Amniotic stem cell (primary cell): ENCODE measurements at places on chromosomes 3 and 15.

DNA sequence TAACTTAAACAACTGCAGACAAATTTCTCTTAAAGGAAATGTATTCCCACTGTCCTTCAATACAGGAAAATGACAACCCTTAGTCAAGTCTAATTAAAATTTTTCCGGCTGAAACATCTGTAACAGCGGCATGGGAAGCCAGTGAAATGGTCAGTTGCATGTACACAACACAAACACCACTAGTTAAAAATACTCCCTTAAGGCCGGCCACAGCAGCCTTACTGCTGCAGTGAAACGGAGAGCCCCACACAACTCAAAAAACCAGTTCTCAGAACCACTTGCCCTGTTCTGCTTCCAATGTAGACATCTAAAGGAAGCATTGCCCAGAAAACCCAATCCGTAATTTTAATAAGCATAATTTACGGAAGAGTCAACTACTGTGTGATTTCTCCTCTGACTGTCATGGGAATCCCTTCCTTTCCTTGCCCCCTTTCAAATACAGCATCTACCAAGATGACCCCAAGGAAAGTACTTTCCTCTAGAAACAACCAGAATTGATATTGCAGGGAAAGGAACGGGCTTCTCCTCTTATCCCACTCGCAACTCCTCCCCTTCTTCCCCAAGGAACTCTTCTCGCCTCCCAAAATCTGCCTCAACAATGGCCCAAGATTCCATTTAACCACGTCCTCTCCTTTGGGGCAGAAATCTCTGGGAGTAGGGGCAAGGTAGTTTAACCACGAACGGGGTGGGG, 1.6 kb downstream of the FBN1 start:
- no peak for DNase-seq

- no peak for DNase-seq
Observed at GRCh38 chr3:12832350-12833221, 8.8 kb downstream of the RPL32 start.

DNA sequence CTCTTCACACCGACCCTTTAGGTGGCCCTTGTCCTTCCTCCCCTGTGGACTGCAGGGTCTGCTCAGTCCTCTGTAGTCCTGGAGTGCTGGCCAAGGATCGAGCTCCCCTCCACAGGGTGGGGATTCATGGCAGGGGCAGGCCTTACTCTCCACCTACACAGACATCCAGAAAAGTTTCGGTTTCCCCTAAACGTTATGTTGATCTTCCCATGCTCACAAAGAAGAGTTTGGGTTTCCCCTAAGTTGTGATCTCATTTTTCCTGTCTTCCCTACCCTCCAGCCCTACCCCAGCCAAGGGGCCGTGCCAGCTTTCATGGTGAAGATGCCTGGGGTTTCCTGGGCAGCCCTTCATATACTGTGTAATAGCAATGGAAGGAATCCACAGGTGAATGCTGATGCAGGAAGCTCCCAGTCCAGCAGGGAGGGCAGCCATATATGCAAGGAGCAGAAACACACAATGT, 10.3 kb downstream of the STOML1 start:
- DNase-seq = no peak

DNA sequence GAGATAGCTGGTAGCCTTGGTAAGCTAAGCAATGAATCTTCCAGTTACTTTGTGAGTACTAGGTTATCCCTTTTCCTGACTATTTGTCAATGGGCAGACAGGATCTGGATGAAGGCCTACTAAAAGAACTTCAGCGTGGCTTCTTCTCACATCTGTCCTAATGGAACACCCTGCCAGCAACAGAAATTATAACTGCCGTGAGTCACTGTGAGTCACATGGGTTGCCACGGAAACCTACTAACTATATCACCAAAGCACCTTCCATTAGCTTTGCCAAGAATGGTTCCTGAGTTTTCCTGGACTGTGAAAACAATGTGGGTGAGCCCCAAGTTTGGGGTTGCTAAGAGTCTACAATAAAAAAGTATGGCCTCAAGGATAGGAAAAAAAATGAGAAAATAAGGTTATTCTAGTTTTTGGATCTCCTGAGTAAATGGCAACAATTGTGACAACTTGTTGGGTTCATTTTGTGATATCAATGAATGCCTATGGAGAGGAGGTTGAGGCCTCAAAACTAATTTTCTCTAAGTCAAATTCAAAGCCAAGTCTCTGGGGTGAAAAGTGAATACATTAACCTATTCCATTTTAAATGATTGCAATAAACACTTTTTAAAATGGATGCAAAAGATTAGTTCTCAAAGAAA, 195.1 kb upstream of the ICE2 start:
- DNase-seq = peak; percentile 77

GRCh38 chr15:88108477-88108876, 148.1 kb downstream of the NTRK3 start:
- no peak for DNase-seq

DNA sequence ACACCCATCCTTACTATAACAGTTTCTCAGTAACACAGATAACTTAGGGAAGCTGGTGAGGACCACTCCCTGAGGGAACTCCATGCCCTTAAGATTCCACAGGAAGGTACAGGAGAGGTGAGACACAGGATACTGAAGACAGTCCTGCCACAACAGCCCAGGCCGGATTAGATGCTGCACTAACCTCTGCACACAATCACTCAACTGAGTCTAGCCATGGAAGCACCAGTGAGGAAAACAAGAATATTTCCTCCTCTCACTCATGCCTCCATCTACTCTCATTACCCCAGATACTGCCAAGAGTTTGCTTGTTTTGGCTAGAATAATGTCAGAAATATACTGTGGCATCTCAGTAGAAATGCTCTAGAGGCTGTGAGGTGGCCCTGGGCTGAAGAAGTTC, 3.7 kb downstream of the ANO10 start:
- no peak for DNase-seq

- peak; percentile 3 for DNase-seq
Observed at GRCh38 chr3:107574650-107575049, 51.9 kb downstream of the BBX start.

GRCh38 chr3:167811031-167811430, 75.5 kb downstream of the SERPINI1 start:
- DNase-seq = no peak

DNA sequence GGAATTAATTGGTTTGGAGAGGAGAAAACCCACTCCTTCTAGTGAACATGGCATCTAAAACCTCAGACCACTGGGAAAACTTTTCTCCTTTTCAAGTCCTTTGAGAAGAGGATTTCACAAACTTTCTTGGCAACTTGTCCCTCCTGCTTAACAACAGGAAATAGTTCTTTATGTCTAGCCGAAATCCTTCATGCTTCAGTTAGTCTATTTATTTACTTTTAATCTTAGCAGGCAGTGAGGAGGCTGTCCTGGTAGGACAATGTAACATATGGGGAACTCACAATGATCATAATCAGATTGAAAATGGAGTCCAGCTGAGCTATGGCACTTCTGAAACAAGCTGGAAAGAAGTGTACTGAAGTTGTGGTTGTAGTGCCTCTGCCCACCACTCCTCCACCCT, 50.6 kb downstream of the KY start:
- no peak for DNase-seq

DNA sequence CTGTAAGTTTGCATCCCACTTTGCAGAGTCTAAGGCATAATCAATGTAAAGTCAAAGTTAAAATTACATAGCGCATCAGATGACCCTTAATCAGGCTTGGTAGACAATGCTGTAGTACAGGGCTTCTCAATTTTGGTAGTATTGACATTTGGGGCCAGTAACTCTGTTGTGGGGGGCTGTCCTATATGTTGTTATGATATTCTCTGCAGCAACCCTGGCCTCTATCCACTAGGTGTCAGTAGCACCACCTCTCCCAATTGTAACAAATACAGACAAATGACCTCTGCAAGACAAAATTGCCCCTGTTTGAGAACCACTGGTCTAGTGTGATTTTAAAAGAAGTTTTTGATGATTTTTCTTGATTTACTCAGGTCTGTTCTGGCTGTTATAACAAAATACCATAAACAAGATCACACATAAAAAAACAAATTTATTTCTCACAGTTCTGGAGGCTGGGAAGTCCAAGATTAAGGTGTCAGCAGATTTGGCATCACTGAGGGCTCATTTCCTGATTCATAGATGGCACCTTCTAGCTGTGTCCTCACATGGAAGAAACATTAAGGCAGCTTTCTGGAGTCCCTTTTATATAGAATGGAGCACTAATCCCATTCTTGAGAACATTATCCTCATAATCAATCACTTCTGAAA, 37.6 kb upstream of the SLC9A9 start:
- peak; percentile 8 for DNase-seq

- no peak for DNase-seq
Observed at GRCh38 chr3:158152186-158152585, 42.3 kb downstream of the RSRC1 start.

GRCh38 chr3:56819016-56819809, 17.5 kb upstream of the ARHGEF3 start:
- DNase-seq = no peak

DNA sequence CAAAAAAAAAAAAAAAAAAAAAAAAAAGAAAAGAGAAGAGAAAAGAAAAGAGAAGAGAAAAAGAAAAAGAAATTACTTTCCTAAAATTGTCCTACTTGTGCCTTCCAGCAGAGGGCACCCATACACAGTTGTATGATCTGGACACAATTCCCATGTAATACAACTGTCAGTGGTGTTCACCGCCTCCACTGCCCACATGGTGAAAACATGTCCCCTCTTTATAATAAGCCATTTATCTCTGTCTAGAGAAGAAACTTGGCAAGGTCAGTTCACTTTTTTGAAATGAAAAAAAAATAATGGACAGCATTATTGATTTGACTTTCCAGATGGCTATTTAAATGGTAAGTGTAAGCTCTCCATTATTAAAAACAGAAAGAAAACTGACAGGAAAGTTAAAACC, 459.4 kb downstream of the GBE1 start:
- no peak for DNase-seq

DNA sequence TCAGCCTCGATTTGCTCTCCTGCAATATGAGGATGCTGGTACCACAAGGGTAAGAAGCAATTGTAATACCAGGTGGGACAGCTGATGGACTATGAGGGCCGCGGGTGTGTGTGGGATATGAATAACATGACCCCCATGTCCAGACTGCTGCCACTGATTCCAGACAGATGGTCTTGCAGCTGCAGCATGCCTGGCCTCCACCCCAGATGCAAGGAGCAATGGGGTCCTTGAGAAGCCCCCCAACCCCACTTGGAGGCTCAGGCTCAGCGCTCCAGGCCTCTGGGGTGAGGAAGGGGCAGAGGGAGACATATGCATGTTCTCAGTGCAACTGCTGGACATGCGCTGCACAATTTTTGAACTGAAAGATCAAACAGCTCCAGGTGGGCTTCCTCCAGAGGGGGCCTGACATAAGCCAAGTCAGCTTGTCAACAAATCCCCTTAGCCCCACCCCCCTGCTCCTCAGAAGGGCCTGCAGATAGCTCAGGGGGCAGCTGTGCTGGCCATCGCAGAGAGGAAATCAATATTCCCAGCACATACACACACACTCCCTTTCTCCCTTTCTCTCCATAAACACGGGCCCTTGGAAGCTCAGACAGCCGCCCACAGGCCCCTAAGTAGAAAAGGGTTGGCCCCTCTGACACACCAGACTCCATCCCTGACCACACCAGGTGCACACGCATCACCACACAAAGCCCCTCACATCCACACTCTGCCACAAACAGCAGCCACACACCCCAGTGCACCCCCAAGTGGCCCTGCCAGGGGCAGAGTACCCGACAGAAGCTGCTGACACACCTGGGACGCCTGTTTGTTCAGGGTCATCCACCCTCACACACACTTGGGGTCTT, 107.0 kb downstream of the IQSEC1 start:
- no peak for DNase-seq

GRCh38 chr3:15633159-15633558, 31.6 kb downstream of the BTD start:
- DNase-seq = no peak

DNA sequence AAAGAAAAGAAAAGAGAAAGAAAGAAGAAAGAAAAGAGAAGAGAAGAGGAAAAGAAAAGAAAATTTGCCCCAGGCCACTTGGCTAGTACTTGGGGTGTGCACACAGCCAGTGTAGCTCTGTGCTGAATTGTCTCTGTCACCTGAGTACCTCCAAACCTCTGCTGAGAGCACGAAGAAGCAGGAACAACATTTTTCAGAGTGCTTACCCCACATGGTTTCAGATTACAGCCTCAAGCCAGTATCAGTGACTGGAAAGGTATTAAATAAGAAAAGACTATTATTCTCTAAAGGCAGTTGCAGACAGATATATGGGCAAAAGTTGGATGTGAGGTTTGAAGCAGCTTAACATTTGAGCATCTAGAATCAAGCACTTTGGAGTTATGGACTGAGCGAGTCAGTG, 113.3 kb upstream of the PHLDB2 start:
- no peak for DNase-seq

GRCh38 chr3:111197485-111197884, 125.9 kb downstream of the NECTIN3 start:
- no peak for DNase-seq

GRCh38 chr15:45573961-45574629, 13.1 kb upstream of the BLOC1S6 start:
- no peak for DNase-seq

DNA sequence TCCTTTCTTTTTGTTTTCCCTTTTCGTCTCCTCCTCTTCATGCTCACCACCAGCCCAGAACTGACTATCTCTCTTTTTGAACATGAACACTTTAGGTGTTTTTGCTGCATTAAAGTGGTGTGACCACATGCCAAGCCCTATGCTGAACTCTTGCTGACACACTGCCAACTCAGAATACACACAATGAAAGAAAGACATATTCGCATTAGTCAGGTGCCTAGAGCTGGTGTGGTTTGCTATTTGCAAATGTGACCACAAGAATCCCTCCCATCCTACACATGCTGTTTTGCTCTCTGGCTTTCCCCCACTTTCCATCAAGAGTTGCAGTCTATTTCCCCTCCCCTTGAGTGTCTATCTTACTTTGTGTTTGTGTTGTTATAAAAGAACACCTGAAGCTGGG, 967.8 kb upstream of the CFAP20DC start:
- DNase-seq = no peak

- peak; percentile 61 for DNase-seq
Observed at GRCh38 chr3:153052096-153052460, 109.9 kb upstream of the RAP2B start.

DNA sequence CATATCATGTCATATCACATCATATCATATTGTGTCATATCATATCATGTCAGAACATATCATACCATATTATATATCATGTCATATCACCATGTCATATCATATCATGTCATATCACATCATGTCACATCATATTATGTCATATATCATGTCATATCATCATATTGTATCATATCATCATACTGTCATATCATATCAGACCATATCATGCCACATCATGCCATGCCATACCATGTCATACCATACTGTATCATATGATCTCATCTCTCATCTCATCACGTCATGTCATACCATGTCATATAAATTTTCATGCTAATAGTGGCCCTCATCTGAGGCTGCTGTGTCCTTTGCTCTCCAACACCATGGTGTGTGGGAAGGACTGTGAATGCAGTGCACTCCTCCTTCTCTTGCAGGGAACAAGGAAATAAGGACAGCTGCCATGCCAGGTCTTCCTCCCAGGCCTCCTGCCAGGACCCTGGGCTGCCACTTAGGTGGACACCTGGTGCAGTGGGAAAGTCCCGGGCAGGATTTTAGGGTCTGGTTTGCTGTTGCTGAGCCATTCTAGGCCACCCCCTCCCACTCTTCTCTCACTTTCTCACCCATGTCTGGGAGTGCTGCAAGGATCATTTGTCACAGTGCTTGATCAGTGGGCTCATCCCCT, 72.4 kb upstream of the TRPM1 start:
- no peak for DNase-seq
